ENCODE measurements at places on chromosomes 6 and 20. TPM values are rescaled to one million over a fixed set of nuclear protein-coding genes. Genes with fewer than 3 reads are reported as not detected.

- DNase-seq = no peak
Measured at GRCh38 chr6:163165922-163166321, 248.6 kb upstream of the QKI start.

DNA sequence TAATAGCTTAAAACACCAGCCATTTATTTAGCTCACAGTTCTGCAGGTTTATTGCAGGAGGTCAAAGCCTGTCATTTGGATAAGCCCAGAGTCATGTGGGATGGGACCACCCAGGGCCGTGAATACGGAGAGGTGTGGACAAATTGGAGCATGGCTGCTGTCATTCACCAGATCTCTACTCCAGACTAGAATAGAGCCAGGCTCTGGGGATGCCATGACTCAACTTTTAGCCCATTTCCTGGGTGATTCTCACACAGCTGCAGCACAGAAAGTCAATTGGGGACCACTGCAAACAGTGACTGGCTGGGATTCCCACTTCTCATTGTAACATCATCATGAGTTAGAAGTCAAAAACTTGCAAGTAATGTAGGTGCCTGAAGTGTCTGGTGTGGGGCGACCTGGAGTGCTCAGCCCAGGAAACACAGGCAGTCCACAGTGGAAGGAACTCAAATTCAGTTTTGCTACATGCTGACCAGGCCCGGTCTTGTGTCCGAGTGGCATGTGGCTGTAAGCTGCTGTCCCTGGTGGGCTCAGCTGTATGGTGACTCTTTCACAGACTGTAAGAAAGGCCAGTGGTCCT lies 174.3 kb downstream of the SCP2D1 start:
- no peak for DNase-seq

DNA sequence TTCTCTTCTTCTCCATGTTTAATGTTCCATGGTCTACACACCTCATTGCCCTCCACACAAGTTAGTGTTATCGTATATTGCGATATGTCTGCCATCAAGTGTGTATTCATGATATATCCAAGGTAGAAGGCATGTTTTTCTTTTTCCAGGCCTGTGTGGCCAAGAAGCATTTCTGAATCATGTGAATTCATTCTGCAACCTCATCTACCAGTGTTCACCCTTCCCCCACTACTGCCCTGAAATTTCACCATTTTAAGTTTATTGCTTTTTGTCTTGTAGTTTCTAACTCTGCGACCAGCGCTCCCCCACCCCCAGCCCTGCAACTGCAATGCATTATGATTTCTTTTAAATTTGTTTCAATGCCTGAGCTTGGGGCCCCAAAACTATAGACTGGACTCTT lies 618.0 kb upstream of the FLRT3 start:
- no peak for DNase-seq

DNA sequence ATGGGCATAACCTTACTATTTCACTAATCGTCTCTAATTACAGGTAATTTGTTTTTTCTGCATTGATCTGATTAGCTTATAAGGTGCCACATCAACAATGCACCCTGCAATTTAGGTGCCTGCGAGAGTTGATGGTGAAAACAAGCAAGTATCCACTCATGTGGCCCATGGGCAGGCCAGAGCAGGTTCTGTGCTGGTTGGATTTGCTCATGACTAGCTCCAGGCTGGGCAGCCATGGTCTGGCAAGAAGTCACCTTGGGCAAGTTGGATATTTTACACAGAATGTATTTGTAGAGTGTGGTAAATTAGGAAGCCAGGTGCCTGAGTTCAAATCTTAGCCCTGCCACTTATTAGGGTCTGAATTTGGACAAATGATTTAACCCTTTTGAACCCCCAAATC lies 25.3 kb downstream of the RAB44 start:
- DNase-seq = no peak

DNA sequence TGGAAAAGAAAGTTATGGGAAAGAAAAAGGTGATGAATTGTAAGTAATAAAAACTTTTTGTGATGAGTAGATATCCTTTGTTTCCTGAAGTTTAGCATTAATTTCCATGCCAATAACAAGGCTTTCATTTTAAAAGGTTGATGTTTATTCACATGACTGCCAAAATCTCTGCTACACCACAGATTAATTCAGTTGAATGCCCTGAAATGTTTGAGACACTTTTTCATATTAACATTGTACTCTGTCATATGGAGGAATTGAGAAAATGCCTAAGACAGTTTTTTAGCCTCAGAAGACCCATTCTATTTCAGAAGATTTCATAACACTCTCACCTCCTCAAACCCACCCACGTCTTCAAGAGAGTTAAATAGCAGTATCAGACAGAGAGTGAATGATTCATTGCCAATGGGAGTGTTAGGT lies 115.5 kb downstream of the ADGRG6 start:
- DNase-seq = no peak

DNA sequence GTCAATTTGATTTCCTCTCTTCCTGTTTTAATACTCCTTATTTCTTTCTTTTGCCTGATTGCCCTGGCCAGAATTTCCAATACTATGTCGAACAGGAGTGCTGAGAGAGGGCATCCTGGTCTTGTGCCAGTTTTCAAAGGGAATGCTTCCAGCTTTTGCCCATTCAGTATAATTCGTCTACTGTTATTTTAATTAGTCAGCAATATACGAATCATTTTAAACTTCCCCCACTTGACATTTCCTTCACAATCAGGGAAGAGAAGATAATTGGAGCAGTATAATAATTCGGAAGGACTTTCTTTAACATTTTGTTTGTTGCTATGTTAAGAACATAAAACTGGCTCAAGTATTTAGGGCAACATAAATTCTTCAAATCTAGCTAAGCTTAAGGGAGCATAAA lies 860.3 kb upstream of the SLC35B3 start:
- DNase-seq = no peak

DNA sequence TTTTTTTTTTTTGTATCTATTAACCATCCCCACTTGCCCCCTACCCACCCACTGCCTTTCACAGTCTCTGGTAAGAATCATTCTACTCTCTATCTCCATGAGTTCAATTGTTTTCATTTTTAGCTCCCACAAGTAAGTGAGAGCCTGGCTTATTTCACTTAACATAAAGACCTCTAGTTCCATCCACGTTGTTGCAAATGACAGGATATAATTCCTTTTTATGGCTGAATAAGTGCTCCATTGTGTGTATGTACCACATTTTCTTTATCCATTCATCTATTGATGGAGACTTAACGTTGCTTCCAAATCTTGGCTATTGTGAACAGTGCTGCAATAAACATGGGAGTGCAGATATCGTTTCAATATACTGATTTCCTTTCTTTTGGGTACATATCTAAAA lies 328.5 kb downstream of the BTBD9 start:
- DNase-seq = no peak

DNA sequence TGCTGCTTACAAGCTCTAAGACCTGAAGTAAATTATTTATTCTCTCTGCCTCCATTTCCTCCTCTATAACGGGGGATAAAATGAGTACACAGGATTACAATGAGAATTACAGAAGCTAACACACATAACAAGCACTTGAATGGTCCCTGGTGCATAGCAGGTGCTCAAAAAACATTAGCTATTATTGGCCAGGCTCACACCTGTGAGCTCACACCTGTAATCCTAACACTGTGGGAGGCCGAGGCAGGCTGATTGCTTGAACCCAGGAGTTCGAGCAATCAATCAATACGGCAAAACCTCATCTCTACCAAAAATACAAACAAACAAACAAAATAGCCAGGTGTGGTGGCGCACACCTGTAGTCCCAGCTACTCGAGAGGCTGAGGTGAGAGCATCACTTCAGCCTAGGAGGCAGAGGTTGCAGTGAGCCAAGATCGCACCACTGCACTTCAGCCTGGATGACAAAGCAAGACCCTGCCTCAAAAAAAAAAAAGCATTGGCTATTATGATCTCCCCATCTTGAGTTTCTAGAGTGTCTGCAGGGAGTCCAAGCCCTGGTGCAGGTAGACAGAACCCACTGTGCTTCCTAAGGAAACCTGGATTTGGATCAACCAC lies 68.1 kb downstream of the PREX1 start:
- DNase-seq = no peak

DNA sequence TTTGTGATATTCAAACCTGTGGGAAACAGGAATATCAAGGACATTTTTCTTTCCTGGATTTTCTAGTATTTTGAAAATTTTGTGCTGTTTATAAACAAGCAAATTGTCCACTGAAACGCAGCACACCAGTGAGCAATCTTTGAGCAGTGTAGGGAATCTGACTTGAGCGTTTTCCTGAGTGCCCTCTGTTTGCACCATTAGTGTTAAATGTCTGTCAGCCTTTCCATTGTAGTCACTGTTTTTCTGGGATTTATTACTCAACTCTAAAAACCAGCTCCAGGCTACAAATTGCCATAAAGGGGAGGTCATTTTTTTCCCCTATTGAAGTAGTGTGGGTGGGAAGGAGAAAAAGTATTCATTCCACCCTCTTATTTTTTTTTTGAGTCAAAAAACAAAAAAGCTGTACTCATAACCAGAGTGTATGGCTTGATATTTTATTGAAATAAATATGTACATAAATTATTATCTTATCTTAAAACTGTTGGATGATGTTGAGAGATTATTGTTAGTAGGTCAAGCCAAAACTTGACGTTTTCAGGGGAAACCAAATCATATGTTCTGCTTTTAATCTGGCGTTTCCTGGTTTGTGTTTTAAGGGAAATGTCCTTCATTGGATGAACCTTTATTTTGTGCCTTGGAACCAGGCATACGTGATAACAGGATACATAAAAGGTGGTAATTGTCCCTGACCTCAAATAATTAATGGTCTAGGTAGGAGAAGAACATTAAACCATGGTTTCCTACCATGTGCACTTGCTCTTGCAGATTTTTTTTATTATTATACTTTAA lies 51.8 kb downstream of the TSHZ2 start:
- no peak for DNase-seq

- no peak for DNase-seq
Measured at GRCh38 chr20:61387204-61387953, 135.3 kb downstream of the CDH4 start.

DNA sequence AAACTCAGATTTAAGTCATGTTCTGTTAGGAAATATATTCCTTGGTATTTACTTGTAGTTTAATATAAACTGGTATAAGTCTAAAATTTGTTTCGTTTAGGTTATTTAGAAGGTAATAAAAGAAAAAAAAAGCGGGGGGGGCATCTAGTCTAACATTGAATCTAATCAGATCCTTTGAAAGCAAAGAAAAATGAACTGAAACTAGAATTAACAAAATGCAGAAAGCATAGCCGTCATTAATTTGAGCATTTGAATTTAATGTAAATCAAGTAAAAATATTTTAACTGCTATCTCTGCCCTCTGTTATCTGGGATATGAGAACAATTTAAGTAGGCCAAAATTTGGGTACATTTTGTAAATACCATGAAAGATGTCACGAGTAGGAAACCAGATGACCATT lies 54.1 kb downstream of the SNX9 start:
- DNase-seq = no peak

DNA sequence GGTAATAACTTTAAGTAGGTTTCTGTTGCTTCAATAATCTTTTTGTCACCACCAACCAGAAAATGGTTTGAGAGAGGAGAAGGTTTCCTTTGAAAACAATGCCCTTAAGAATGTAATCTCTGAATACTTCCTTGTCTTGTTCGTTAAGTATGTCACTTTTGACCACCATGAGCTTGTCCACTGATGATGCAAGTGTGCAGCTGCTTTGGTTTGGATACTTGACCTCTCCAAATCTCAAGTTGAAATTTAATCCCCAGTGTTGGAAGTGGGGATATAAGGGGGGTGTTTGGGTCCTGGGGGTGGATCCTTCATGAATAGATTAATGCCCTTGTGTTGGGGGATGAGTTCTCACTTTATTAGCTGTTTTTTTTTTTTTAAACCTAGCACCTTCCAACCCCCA lies 985.4 kb downstream of the EPHA7 start:
- DNase-seq = no peak

DNA sequence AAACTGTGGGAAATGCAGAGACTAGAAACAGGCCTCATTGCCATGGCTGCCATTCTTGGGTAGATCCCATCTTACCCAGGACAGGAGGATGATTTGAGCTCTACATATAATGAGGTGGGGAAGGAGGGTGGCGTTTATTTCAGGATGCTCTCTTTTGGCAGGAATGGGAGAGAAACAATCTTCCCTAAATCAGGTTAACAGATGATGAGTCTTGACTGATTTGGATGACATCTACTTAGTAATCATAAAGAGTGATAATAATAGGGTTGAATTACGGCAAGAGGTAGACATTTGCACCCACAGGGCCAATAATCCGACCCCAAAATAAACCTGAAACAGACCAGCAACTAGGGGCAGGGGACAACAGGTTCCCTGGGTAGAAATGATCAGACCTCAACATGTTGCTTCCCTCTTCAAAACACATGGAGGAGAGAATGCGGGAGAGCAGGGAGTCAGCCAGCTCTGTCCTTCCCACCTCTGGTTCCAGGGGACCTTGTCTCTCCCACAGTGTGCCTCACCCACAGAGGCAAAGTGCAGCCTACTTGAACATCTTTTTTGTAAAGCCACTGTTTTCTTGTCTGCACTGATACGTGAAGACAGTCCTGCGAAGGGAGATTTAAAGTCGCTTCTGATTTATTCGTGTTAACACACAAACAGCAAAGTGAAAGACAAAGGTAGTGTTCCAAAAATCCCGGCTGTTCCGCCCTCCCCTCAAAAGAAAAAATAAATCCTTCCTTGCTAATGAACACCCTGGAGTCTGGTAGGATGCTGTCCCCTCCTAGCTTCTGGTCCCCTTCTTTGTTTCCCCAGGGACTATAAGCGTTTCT lies 3.9 kb downstream of the FOXQ1 start:
- DNase-seq = no peak

DNA sequence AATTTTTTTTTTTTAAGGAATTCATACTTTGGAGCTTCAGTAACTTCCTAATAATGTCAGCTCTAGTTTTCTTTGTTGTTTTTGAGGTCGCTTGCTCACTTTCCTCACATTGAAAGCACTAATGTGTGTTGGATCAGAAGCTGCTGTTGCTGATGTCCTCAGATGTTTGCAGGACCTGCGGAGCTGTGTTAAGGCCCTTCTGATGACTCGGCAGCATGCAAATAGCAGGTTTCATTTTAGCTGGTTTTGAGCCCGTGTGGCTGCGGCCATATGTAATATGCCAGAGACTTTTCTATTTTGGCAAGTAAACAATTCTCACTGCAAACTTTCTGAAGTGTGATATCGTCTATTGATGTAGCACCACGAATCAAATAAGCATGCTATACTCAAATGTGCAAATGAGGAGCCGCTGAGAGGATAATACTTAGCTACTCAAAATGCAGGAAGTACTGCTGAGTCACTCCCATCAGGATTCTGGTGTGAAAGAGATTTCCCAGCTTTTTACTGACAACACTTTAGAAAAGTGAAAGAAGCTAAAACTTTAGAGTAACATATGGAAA lies 187.8 kb downstream of the SASH1 start:
- DNase-seq = no peak

OR2J3 gene
- not detected for total RNA-seq

LBP gene
- not detected for total RNA-seq

IP6K3 gene
- total RNA-seq = 10.3 TPM

ADGRG6 gene
- 16.4 TPM for total RNA-seq

FERMT1 gene
- 0.16 TPM for total RNA-seq

LRRC73 gene
- 0.36 TPM for total RNA-seq

FAM162B gene
- 4.6 TPM for total RNA-seq
